ENCODE measurements at places on chromosomes 7 and 10. TPM values are rescaled to one million over a fixed set of nuclear protein-coding genes. Genes with fewer than 3 reads are reported as not detected.

PKD1L1 gene
- 0.98 TPM for total RNA-seq

GRCh38 chr7:155190688-155191087 is 107.0 kb upstream of the INSIG1 start:
- H3K27ac ChIP-seq, result no peak overlapping the region
- no peaks in the 10 kb centered on the region for H3K27me3 ChIP-seq
- no peaks in the 10 kb centered on the region for H3K36me3 ChIP-seq

PTN gene
- 8.6 TPM for total RNA-seq

SMKR1 gene
- not detected for total RNA-seq

- no peak overlapping the region for H3K27ac ChIP-seq
- H3K4me3 ChIP-seq, result no peak overlapping the region
- H3K4me1 ChIP-seq, result peaks cover 75% of the 10 kb centered on the region
These were observed 156.3 kb downstream of the NEURL1 start for GRCh38 chr10:103649654-103650423.
